Activated naive CD8-positive, alpha-beta T cell treated with anti-CD3 and anti-CD28 coated beads for 36 hours (primary cell): ENCODE measurements at places on chromosomes 1 and 21.

DNA sequence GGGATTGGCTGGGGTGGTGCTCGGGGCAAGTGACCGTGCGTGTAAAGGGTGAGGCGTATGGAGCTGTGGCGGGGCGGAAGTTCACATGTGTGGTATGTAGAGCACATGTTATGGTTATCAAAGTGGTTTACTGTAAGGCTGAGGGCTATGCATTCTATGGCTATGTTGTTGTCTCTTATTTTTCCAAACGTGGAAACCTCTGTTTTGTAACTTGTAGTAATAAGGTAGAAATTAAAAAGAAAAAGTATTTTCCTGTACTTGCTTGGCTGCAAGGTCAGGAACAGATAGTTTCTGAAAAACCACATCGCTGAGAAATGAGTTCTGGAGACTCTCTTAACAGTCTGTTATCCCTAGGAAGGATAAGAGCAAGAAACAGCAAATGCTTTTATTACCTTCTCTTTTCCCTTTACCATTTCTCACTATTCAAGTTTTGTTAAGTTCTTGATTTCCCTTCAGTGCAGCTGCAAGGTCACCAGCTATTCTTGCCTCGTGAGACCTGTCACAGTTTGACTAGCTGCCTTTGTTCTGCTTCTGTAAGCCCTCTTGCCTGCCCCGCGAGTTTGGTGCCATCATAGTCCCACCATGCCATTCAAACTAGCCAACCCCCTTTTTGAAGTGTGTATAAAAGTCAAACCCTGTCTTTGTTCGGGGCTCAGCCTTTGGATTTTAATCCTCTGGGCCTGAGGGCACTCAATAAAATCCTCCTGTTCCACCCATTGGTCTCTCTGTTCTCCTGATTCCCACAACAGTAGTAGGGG, 9.5 kb downstream of the RNU1-2 start:
- H3K36me3 ChIP-seq = no peaks in the 10 kb centered on the region
- H3K27ac ChIP-seq = no peak overlapping the region
- H3K4me1 ChIP-seq = peaks cover 23% of the 10 kb centered on the region
- no peak overlapping the region for H3K4me3 ChIP-seq
- H3K27me3 ChIP-seq = no peaks in the 10 kb centered on the region

DNA sequence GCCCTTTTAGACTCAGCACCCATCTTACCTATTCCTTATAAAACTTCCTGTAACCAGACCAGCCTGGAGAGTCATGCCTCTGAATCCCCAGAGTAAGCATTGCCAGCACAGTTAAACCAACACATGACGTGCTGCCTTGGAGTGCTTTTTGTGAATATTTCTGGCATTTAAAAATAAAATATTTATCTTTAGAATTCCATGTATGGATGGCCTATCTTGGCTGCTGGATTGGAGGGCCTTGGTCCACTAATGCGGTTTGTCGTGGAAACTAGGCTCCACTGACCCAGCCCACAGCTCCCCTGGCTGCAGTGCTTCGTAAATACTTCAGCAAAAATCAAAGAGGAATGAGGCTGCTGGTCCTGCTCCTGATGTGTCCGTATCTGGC, 17.5 kb downstream of the MTARC1 start:
- no peak overlapping the region for H3K4me3 ChIP-seq
- H3K36me3 ChIP-seq = no peaks in the 10 kb centered on the region

DNA sequence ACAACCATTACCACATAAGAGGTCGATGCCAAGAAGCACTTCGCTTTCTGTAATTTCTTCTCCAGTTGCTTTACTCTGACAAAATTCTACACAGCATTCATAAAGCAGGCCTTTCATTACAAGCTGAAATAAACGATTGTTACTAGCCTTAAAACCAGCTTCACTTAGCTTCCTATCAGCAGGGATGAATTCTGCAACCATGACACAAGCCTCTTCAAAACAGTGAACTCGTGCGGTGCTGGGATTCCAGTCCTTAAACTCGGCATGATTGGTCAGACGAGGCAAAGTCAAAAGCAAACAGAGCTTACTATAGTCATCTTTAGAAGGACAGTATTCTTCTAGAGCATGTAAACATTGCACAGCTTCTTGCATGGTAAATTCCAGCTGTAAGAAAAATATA, 30.6 kb downstream of the WDR47 start:
- H3K4me1 ChIP-seq = no peaks in the 10 kb centered on the region
- no peak overlapping the region for H3K4me3 ChIP-seq
- peaks cover 7% of the 10 kb centered on the region for H3K36me3 ChIP-seq
- H3K27ac ChIP-seq = no peak overlapping the region
- H3K27me3 ChIP-seq = no peaks in the 10 kb centered on the region

GRCh38 chr1:225691861-225692516, 39.1 kb upstream of the ENAH start:
- no peaks in the 10 kb centered on the region for H3K27me3 ChIP-seq
- no peak for DNase-seq
- no peaks in the 10 kb centered on the region for H3K36me3 ChIP-seq
- H3K4me1 ChIP-seq = no peaks in the 10 kb centered on the region

DNA sequence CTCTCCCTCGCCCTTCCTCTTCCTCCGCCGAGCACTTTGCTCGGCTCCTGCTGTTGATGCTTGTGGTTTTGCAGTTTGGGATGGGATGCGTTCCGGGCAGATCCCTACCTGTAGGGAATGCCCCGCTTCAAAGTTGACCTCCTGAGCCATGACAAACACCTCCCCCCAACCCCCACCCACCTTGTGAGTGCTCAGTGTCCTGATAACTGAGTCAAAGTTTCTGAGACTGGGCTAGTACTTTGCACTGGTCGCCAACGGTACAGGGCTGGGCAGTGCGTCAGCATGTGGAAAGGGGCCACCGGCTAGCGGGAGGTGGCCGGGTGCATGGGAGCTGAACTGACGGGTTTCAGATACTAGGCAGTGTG, 771 bp downstream of the RABGAP1L start:
- H3K4me1 ChIP-seq = peaks cover 60% of the 10 kb centered on the region
- H3K36me3 ChIP-seq = peaks cover 6% of the 10 kb centered on the region
- H3K27me3 ChIP-seq = no peaks in the 10 kb centered on the region
- peak overlapping the region; percentile 99 for H3K4me3 ChIP-seq
- peak overlapping the region; percentile 92 for H3K27ac ChIP-seq

GRCh38 chr1:81617308-81617967, 183.3 kb upstream of the ADGRL2 start:
- no peak overlapping the region for H3K27ac ChIP-seq
- DNase-seq = no peak
- no peak overlapping the region for H3K4me3 ChIP-seq
- H3K27me3 ChIP-seq = no peaks in the 10 kb centered on the region
- no peaks in the 10 kb centered on the region for H3K4me1 ChIP-seq

DNA sequence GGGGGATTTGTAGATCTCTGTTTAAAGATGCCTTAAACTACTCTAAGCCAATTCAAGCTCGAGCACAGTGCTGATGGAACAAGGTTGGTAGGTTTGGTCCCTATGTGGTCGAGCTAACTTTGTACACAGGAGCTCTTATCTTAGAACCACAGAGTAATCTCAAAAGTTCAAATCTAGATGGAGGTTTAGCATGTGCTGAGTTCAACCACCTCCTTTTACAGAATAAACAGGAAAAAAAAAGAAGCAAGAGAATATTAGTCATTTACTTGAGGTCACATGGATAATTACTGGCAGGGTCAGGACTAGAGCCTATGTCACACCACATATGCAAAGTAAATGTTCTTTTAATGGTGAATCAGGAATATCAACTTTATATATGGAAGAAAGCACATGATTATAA, 86.2 kb downstream of the DTL start:
- peaks cover 3% of the 10 kb centered on the region for H3K36me3 ChIP-seq
- DNase-seq = no peak

- DNase-seq = no peak
- peaks cover 3% of the 10 kb centered on the region for H3K36me3 ChIP-seq
- H3K4me3 ChIP-seq = no peak overlapping the region
- no peak overlapping the region for H3K27ac ChIP-seq
- H3K27me3 ChIP-seq = no peaks in the 10 kb centered on the region
- H3K4me1 ChIP-seq = peaks cover 5% of the 10 kb centered on the region
Measured at GRCh38 chr1:155608888-155609225, 1.2 kb upstream of the MSTO1 start.

DNA sequence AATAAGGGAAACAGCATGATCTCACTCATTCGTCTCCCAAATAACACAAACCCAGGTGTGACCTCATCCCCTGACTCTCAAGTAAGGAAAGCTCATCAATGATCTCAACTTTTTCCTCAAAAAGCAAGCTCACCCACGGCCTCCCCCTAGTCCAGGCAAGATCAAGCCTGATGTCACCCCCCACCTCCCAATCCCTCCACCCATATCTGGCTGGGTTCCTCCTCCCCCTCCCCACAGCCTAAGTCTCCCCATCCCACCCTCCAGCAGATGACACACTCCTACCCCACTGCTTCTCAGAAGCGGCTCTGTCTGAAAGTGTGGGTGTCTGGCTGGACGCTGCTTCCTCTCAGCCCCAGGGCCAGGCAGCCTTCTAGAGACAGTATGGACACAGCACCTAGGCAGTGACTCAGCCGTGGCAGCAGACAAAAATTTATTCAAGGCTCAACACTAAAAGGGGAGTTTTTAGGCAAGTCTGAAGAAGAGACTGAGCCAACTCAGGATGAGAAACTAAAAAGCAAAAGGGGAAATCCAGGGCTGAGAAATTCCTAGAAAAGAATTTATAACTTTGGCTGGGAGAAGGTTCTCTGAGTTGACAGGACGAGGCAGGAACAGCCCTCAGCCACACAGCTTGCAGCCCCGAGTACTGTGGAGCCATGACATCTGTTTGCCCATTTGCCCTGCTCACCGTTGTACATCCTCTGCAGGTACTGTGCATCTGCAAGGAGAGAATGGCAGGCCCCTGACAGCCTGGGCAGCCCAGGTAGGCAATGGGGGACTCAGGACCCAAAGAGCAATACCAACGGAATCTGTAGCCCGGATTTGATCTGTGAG, 81.6 kb upstream of the LRRC8D start:
- DNase-seq = peak; percentile 58
- H3K4me1 ChIP-seq = peaks cover 45% of the 10 kb centered on the region
- no peaks in the 10 kb centered on the region for H3K27me3 ChIP-seq
- peak overlapping the region; percentile 91 for H3K27ac ChIP-seq
- peaks cover 20% of the 10 kb centered on the region for H3K36me3 ChIP-seq
- H3K4me3 ChIP-seq = peak overlapping the region; percentile 63

- H3K4me3 ChIP-seq = peak overlapping the region; percentile 79
- no peaks in the 10 kb centered on the region for H3K27me3 ChIP-seq
- no peak for DNase-seq
- peak overlapping the region; percentile 72 for H3K27ac ChIP-seq
- H3K36me3 ChIP-seq = no peaks in the 10 kb centered on the region
Measured at GRCh38 chr1:16913181-16913832, 8.4 kb upstream of the CROCC start.

DNA sequence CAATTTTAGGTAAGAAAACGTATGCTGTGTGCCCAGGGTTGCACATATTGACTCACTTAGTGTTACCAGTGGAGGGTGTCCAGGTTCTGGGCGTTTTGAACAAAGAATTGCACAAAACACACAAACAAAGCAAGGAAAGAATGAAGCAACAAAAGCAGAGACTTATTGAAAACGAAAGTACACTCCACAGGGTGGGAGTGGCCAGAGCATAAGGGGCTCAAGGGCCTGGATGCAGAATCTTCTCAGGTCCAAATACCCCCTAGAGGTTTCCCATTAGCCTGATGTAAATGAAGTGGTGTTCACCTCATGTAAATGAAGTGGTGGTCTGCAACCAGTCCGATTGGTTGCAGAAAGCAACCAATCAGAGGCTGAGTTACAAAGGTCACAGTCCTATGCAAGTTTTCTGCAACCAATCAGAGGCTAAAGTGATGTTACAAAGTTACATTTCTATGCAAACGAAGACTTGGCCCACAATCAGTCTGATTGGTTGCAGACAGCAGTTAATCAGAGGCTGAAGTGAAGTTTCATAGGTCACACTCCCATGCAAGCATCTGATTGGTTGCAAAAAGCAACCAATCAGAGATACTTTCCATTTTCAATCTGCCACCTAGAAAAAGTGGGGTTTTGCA, 228.3 kb downstream of the ST6GALNAC3 start:
- no peaks in the 10 kb centered on the region for H3K36me3 ChIP-seq
- no peak overlapping the region for H3K27ac ChIP-seq
- no peaks in the 10 kb centered on the region for H3K27me3 ChIP-seq
- H3K4me3 ChIP-seq = no peak overlapping the region
- peaks cover 12% of the 10 kb centered on the region for H3K4me1 ChIP-seq
- DNase-seq = no peak

GRCh38 chr1:36446271-36446670, 4.0 kb downstream of the OSCP1 start:
- no peaks in the 10 kb centered on the region for H3K27me3 ChIP-seq
- no peaks in the 10 kb centered on the region for H3K36me3 ChIP-seq
- no peak for DNase-seq
- H3K4me3 ChIP-seq = no peak overlapping the region
- no peak overlapping the region for H3K27ac ChIP-seq
- H3K4me1 ChIP-seq = peaks cover 4% of the 10 kb centered on the region

GRCh38 chr1:151596166-151596953, 15.5 kb upstream of the SNX27 start:
- no peak for DNase-seq
- H3K27me3 ChIP-seq = peaks cover 8% of the 10 kb centered on the region
- no peak overlapping the region for H3K4me3 ChIP-seq
- H3K36me3 ChIP-seq = no peaks in the 10 kb centered on the region
- H3K27ac ChIP-seq = no peak overlapping the region
- H3K4me1 ChIP-seq = peaks cover 5% of the 10 kb centered on the region

GRCh38 chr1:52225174-52225573, 83.3 kb downstream of the ZFYVE9 start:
- H3K4me3 ChIP-seq = no peak overlapping the region
- H3K36me3 ChIP-seq = peaks cover 39% of the 10 kb centered on the region
- no peak for DNase-seq
- H3K4me1 ChIP-seq = peaks cover 5% of the 10 kb centered on the region
- H3K27me3 ChIP-seq = no peaks in the 10 kb centered on the region
- H3K27ac ChIP-seq = no peak overlapping the region

GRCh38 chr1:201742476-201742875, 86.5 kb upstream of the IPO9 start:
- peaks cover 12% of the 10 kb centered on the region for H3K4me1 ChIP-seq
- peaks cover 6% of the 10 kb centered on the region for H3K27me3 ChIP-seq
- no peak overlapping the region for H3K27ac ChIP-seq
